ENCODE measurements at places on chromosomes 11 and 22. TPM values are rescaled to one million over a fixed set of nuclear protein-coding genes. Genes with fewer than 3 reads are reported as not detected.

The CRYBB1 gene
- total RNA-seq = not detected

The ACRV1 gene
- not detected for total RNA-seq

The GPR83 gene
- total RNA-seq = not detected

The APOA5 gene
- not detected for total RNA-seq

The ST14 gene
- total RNA-seq = not detected

The MUC6 gene
- total RNA-seq = not detected

The ARRB1 gene
- 32.0 TPM for total RNA-seq

The EIF1AD gene
- 26.4 TPM for total RNA-seq

The C22orf31 gene
- not detected for total RNA-seq

The RAB3IL1 gene
- total RNA-seq = 50.7 TPM

The OR2AG2 gene
- 0.09 TPM for total RNA-seq

The ADAMTS15 gene
- 8.6 TPM for total RNA-seq

The ST3GAL4 gene
- total RNA-seq = 9.6 TPM

The UBQLNL gene
- 0.36 TPM for total RNA-seq

The IL10RA gene
- total RNA-seq = not detected

The NCR3LG1 gene
- total RNA-seq = 4.6 TPM

The TBC1D10A gene
- total RNA-seq = 24.1 TPM

The ARFIP2 gene
- 45.7 TPM for total RNA-seq

The ADM2 gene
- total RNA-seq = 8.0 TPM

The DDI1 gene
- total RNA-seq = not detected

The MS4A6E gene
- not detected for total RNA-seq

The FOLR2 gene
- not detected for total RNA-seq

The OR5I1 gene
- not detected for total RNA-seq

The BRD1 gene
- 58.5 TPM for total RNA-seq

The SERHL2 gene
- total RNA-seq = 2.2 TPM

The CTSF gene
- 35.0 TPM for total RNA-seq

The SLC22A12 gene
- not detected for total RNA-seq

The RAB38 gene
- total RNA-seq = 1.2 TPM

The RBMXL2 gene
- total RNA-seq = not detected

The AMOTL1 gene
- 64.7 TPM for total RNA-seq

The NEFH gene
- total RNA-seq = 0.54 TPM

The CTNND1 gene
- total RNA-seq = 83.1 TPM

The FREY1 gene
- 1.6 TPM for total RNA-seq

The OR51B2 gene
- total RNA-seq = not detected

The NAALADL1 gene
- 9.7 TPM for total RNA-seq

The OR2D2 gene
- not detected for total RNA-seq

The CD248 gene
- 193 TPM for total RNA-seq
